Fibroblast of skin of back (primary cell): ENCODE measurements at places on chromosomes 12 and 14.

GRCh38 chr12:112904571-112904970 lies 2.2 kb upstream of the OAS1 start:
- peak; percentile 81 for DNase-seq

DNA sequence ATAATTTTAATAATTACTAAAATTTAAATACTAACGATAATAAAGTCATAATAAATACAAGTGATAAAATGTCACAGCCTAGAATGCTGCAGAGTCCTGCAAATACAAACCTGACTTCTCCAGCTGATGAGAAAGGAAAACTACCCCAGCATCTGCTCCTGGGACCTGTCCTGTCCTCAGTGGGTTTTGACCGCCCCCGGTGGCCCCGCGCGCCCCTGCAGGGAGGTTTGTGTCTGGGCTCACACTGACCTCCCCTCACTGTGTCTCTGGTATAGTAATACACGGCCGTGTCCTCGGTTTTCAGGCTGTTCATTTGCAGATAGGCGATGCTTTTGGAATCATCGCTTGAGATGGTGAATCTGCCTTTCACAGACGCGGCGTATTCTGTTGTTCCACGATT lies 1139.4 kb downstream of the TMEM121 start:
- DNase-seq: no peak

DNA sequence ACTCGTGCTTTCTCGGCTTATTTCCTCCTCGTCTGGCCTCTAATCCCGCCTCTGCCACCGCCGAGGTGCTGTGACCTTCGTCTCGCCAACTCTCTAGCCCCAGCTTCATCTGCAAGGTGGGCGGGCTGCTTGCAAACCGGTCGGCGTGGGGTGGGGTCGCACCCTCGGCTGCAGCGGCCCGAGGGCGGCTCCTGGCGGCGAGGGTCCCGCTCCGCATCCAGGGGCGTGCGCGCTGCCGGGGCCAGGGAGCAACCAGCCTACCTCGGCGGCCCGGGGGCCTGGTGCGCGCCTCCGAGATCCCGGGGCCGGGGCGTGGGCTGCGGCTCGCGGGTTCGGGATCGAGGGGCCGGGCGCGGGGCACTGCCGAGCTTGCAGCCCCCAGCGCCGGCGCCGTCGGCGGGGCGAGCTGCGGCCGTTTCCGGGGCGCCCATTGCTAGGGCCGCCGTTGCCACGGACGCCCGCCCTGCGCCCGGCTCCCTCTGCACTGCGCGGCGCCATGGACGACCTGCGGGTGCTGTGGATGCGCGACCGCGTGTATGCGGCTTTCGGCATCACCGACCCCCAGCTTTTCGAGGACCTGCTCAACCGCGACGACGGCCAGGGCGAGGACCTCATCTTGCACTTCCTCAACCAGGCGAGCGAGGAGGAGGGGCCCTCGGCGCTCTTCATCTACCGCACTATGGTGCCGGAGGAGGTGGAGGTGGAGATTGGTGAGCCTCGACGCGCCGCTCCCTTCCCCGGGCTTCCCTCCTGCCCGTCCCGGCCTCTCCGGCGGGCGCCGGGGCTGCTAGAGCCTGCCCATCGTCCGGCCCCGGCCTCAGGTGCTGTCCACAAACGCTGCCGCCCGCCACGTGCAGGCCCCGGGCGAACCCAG lies at the start of gene DNAH10:
Gene DNAH10 (plus strand): TSS at position 461 of the 874 bp plus-strand sequence. CDS start 36 bp downstream, at position 497.
- peak; percentile 11 for DNase-seq

- DNase-seq: no peak
These were observed 35.1 kb downstream of the DHX37 start for GRCh38 chr12:124953689-124954405.

- DNase-seq: no peak
These were observed 19.9 kb downstream of the LRTM2 start for GRCh38 chr12:1839956-1840951.

DNA sequence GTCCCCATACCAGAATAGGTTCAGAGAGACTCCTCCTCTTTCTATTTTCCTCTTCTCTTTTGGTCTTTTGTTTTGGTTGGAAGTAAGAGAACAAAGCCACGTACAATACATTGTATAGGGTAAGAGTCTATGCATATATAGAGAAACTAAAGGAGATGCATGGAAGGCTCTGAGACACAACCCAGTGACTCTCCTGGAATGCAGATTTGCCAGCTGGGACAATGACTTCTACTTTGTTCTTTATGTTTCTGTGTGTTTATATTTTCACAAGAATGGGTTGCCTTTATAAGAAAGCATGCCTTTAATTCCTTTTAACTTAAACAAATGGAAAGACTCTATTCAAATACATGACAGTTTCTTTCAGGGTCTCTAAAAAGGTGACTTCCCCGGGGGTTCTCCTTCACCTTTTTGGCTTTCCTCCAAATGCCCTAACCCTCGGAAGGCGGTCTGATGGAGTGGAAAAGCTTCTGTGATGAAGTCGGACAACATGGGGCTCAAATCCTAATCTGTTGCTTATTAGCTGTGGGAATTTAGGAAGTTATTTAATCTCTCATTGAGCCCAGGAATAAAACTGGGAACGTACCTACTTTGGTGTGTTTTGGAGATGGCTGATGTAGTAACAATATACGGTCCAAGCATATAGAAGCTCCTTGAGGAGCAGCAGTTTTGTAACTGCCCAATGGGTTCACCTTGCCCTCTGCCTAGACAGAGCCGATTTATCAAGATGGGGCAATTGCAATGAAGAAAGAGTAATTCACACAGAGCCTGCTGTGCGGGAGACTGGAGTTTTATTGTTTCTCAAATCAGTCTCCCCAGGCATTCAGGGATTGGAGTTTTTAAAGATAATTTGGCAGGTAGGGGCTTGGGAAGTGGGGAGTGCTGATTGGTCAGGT lies 9.1 kb upstream of the SERPINA1 start:
- peak; percentile 55 for DNase-seq

- DNase-seq: no peak
These were observed 22.7 kb downstream of the CMKLR1 start for GRCh38 chr12:108316176-108317086.

GRCh38 chr12:100156731-100157426 lies 14.2 kb upstream of the BLTP3B start:
- no peak for DNase-seq

- DNase-seq: no peak
These were observed 112.3 kb upstream of the TSPAN8 start for GRCh38 chr12:71270057-71270456.

DNA sequence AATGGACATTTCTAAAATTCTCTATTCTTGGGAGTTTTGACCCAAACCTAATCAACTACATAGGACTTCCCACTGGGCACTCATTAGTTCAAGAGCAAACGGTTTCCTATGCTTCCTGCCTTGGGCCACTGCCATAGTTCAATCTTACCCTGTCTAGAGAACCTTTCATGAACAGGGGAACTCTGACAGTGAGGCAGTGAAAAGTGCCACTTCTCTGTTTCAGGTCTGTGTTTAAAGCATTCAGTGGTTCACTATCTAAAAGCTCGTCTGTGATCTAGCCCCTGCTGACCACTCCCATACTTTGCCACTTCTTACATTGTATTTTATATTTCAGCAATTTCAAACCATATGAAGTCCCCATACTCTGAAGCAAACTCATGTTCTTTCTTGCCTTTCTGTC lies 122.7 kb upstream of the IGF1 start:
- no peak for DNase-seq

DNA sequence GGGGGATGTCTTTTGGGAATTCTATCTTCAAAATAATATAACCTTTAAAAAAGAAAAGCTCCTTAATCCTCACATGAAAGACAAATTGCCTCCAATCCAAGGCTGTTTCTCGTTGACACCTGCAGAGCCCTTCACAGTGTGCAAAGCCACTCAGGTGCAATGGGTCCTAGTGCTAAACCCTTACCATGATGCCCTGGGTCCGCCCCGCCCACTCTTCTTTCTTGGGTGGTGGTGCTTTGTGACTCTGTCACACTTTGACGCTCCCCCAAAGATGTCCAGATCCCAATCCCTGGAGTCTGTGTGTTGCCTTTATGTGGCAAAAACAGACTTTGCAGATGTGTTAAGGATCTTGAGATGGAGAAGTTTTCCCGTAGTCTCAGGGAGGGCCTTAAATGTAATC lies 29.7 kb downstream of the CLMN start:
- no peak for DNase-seq

GRCh38 chr14:102187044-102187443 lies 47.3 kb downstream of the WDR20 start:
- DNase-seq: peak; percentile 83

DNA sequence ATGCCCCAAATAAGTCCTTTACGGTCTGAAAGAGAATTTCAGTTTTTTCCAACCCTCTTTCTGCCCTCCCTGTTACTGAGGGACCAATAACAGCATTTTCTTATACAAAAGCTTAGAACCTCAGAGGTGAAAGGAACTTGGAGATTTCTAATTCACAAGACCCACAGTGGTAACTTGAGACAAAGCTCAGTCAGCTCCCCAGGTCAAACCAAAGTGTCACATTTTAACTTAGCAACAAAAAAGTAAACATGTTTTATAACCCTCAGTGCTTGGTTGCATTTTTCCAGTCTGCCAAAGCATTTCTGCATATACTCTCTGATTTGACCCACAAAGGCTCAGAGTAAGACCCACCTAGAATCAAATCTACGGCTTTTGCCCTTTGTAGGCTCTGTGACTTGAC lies 415.2 kb downstream of the VRK1 start:
- no peak for DNase-seq

- DNase-seq: no peak
These were observed 16.1 kb upstream of the NR4A1 start for GRCh38 chr12:52035190-52035589.

DNA sequence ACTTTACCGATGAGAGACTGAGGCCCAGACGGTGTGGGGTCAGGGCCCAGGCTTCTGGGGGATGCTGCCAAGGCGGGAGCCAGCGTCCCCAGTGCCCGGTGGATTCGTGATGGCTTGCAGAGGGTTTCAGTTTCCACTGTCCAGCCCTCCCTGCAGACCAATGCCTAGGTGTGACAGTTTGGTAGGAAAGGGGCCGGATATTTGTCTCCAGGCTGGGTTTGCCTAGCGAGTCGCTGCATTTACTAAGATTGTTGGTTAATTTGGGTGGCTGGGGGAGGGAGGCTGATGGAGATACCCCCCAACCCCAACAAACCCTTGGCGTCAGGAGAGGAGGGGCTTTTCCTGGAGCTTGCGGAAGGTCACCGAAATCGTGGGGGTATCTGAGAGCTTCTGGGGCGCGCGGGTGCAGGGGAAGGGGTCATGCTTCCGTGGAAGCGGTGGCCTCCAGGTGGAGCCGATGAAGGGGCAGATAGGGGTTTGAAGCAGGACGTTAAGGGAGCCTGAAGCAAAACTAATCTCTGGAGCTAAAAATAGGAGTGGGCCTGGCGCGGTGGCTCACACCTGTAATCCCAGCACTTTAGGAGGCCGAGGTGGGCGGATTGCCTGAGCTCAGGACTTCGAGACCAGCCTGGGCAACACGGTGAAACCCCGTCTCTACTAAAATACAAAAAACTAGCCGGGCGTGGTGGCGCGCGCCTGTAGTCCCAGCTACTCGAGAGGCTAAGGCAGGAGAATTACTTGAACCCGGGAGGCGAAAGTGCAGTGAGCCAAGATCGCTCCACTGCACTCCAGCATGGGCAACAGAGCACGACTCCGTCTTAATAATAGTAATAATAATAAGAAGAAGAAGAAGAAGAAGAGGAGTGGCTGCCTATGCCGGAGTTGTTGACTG lies 1.1 kb upstream of the CDC42BPB start:
- DNase-seq: peak; percentile 13
